ENCODE measurements at places on chromosomes 6 and 20. TPM values are rescaled to one million over a fixed set of nuclear protein-coding genes. Genes with fewer than 3 reads are reported as not detected.
A peak's percentile ranks its signal among the peaks of the same experiment; 100 is the strongest.

- H3K4me3 ChIP-seq, result no peak overlapping the region
- no peak overlapping the region for H3K27ac ChIP-seq
- H3K27me3 ChIP-seq, result no peaks in the 10 kb centered on the region
- H3K4me1 ChIP-seq, result peaks cover 3% of the 10 kb centered on the region
- H3K36me3 ChIP-seq, result no peaks in the 10 kb centered on the region
Measured at GRCh38 chr20:10649080-10649796, 24.6 kb downstream of the JAG1 start.

DNA sequence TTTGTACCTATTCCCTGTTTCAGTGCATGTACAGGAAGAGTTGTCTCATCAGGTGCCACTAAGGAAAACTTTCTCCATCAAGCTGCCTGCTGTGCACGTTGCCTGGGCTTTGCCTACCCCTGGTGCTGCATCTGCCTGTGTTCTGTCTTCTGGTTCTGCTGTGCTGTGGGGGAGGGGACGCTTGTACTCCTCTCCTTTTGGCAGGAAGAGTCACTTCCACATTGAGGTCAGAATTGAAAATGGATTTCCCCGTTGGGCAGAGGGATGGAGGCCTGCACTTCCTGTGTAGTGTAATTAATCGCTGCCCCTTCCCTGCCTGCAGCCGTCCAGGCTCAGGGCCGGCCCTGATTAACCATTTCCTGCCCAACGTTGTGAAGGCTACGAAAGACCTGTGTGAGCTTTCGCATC is 153.3 kb downstream of the SCML4 start:
- H3K36me3 ChIP-seq, result no peaks in the 10 kb centered on the region
- DNase-seq, result peak; percentile 76

- no peaks in the 10 kb centered on the region for H3K36me3 ChIP-seq
- no peak overlapping the region for H3K27ac ChIP-seq
- no peak for DNase-seq
Measured at GRCh38 chr20:60000271-60001042, 42.2 kb downstream of the CDH26 start.

DNA sequence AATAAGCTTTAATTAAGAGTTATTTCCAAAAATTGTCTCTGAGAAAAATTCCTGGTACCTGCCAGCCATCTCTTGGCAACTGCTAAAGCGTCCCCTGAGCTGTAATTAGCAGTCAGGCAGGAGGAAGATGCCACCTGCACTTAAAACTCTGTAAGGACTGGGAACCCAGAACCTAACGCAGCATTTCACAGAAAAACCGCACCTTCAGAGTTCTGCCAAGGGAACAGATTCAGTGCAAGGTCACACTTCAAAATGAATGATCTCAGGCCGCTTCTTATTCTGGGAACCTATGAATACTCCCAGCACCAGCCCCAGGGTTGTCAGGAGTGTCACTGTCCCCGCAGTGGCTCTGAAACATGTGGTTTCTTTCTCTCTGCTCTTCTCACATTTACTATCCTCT is 36.7 kb downstream of the INSM1 start:
- no peak overlapping the region for H3K27ac ChIP-seq
- H3K27me3 ChIP-seq, result no peaks in the 10 kb centered on the region
- no peak overlapping the region for H3K4me3 ChIP-seq
- DNase-seq, result no peak

SLC22A2 gene
- polyA plus RNA-seq, result not detected

RGS17 gene
- 0.10 TPM for polyA plus RNA-seq

DNA sequence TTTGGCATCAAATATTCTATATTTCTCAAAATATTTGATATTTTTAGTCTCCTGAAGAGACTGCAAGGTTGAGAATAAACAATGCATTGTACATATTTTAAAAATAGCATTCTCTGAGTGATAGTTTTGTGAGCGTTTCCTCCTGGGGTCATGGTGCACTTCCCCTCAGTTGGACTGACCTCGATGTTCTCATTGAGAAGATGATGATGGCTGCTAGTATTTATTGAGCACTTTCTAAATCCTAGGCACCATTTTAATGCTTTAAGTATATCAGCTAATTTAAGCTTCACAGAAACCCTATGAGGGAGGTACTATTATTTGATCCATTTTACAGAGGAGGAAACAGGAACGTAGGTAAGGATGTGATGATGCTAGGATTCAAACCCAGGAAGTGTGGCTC is 18.2 kb downstream of the DSE start:
- H3K27me3 ChIP-seq, result no peaks in the 10 kb centered on the region
- peaks cover 14% of the 10 kb centered on the region for H3K4me1 ChIP-seq
- H3K4me3 ChIP-seq, result no peak overlapping the region
- no peaks in the 10 kb centered on the region for H3K36me3 ChIP-seq
- DNase-seq, result no peak

TNNC2 gene
- 4.3 TPM for polyA plus RNA-seq

GRCh38 chr6:140193269-140193668 is 818.8 kb upstream of the CITED2 start:
- DNase-seq, result no peak
- no peaks in the 10 kb centered on the region for H3K4me1 ChIP-seq
- no peak overlapping the region for H3K4me3 ChIP-seq
- no peak overlapping the region for H3K27ac ChIP-seq
- no peaks in the 10 kb centered on the region for H3K36me3 ChIP-seq
- no peaks in the 10 kb centered on the region for H3K27me3 ChIP-seq

DNA sequence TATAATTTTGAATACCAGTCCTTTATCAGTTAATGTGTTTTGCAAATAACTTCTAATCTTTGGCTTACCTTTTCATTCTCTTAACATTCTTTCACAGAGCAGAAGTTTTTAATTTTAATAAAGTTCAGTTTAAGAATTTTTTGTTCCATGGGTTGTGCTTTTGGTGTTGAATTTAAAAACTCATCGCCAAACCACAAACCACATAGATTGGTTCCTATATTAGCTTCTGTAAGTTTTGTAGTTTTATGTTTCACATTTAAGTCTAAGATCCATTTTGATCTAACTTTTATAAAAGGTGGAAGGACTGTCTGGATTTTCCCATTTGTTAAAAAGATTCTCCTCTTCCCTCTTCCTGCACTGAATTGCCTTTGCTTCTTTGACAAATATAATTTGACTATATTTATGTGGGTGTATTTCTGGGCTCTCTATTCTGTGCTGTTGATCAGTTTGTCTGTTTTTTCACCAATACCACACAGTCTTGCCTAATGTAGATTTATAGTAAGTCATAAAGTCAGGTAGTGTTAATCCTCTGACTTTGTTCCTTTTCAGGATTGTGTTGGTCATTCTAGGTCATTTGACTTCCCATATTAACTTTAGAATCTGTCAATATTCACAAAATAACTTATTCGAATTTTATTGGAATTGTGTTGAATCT is 17.5 kb upstream of the SDCBP2 start:
- no peaks in the 10 kb centered on the region for H3K27me3 ChIP-seq
- H3K27ac ChIP-seq, result no peak overlapping the region
- no peak overlapping the region for H3K4me3 ChIP-seq
- H3K4me1 ChIP-seq, result no peaks in the 10 kb centered on the region
- H3K36me3 ChIP-seq, result no peaks in the 10 kb centered on the region

DNA sequence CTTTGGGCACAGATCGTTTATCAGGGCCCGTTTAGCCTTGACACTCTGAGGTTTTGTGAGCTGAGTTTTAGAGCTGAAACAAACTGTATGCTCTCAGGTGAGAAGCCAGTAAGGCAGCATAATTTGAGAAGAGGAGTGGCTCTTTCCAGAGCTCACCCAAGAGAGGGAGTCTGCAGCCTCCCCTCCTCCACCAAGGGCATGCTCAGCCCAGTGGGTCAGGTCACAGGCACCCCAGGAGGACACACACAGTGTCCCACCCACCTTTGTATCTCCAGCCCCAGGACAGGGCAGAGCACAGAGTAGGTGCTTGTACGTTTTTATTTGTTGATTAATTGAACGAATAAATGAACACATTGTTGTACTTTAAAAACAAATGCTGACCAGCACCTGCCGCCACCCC is 3.4 kb downstream of the TSPO2 start:
- no peaks in the 10 kb centered on the region for H3K27me3 ChIP-seq
- DNase-seq, result no peak
- no peak overlapping the region for H3K4me3 ChIP-seq
- no peaks in the 10 kb centered on the region for H3K36me3 ChIP-seq

DNA sequence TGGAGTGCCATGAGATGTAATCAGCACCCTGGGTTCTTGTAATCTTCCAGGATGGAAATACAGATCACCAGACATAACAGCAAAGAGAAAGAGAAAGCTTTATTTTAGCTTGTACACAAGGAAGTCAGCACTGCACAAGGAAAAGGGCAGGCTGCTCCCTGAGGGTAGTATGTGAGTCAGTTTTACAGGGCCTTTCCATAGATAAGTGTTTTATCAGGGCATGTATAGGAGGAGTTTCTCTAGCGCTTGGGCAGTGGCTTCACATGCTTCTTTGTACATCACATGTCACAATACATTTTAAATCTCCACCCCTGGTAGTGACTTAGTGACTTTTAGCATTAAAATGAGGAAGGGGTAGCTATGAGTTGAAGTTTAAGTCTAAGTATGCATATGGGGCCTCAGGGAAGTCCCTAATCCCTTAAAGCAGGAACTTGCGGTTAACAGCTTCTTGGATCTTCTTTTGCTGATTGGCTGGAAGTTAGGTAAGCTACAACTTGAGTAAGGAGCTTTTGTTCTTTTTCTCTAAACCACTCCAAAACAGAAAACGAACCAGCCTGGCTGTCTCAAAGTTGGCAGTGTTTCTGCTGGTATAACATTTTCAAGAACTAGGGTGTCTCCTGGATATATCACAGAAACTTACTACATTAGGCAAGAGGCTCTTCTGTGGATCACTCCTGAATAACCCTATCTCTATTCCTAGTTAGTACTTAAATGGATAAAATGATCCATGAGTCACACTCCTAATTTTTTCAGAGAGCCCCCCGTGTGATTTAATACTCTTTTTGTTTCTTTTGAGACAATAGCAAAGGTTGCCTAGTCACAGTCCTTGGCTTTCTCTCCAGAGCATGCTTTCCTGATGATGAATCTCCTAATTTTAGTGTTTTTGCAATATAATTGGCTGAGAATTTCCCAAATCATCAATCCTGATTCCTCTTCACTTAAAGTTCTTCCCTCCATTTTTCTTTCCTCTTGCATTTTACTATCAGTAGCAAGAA is 60.2 kb downstream of the MRAP2 start:
- no peak overlapping the region for H3K27ac ChIP-seq
- H3K27me3 ChIP-seq, result no peaks in the 10 kb centered on the region

DNA sequence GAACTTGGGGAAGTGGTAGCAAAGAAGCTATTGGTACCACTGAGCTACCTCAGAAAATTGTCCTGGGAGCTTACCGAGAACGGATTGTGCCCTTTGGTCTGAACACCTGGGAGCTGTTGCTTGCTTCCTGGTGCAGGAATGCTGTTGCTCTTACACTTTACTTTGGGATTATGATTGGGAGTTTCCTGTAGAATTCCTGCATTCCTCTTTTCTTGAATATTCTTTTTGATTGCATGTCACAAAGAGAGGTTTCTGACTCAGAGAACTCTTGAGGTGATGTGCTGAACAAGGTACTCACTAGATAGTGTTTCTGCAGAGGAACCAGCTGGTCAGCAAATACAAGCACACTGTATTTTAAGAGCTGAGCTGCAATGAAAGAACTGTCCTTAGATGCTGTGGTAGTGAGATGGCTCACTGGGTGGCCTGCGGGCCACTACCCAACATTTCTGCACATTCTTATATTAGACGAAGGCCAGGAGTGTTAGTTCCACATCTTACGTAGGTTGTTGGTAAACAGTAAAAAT is 35.0 kb downstream of the LRRC1 start:
- no peaks in the 10 kb centered on the region for H3K4me1 ChIP-seq
- no peaks in the 10 kb centered on the region for H3K27me3 ChIP-seq
- no peak overlapping the region for H3K27ac ChIP-seq
- no peaks in the 10 kb centered on the region for H3K36me3 ChIP-seq
- H3K4me3 ChIP-seq, result no peak overlapping the region

DNA sequence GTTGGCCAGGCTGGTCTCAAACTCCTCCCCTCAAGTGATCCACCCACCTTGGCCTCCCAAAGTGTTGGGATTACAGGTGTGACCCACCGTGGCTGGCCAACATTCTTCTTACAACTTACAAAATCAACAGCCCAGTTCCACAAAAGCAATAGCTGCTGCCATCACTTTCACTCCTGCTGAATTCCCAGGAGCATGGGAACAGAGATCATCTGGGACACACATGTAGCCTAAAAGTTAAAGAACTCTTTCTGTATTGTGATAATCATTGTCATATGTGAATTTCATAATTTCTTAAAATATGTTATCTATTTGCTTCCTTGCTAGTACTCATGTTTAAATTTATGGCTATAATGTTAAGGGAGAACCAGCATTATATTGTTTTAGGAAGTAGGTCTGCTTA is 51.7 kb downstream of the NCOA6 start:
- DNase-seq, result no peak
- peaks cover 29% of the 10 kb centered on the region for H3K36me3 ChIP-seq
- H3K27me3 ChIP-seq, result no peaks in the 10 kb centered on the region

KIF3B gene
- polyA plus RNA-seq, result 12.9 TPM

DNA sequence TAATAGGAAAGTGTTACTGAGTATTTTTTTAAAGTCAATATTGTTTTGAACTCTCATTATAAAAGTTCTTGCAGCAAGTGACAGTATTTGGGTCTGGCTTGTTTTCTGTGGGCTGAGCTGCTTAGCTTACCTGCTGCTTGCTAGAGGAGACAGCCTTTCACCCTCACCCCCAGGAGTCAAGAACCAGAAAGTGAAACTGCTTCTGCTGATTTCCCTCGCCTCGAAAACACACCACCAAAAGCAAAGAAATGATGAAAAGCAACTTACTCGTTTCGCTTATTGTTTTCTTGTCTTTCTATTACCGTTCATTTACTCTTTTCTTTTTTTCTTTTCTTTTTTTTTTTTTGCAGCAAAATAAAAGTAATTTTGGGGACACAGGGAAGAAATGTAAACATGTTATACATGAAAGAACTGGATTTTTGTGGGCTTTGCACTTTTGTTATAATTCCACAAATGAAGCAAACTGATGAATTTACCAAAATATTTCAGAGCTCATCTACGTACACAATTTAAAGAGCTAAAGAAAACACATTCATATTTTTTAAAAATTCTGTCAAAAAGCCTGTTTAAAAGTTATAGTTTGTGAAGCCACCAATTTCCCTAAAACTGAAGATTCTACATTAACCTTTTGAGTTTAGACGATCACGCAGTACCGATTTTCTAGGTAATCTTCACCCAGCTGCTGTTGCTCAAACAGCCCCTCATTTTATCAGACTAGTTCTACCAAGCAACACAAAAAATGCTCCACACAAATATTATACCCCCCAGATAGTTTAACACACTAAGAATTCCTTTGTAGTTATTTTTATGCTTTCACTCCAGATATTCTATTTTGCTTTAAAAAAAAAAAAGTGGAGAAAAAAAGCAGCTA is 1.7 kb downstream of the SCML4 start:
- H3K36me3 ChIP-seq, result no peaks in the 10 kb centered on the region
- H3K4me1 ChIP-seq, result no peaks in the 10 kb centered on the region
- H3K27ac ChIP-seq, result no peak overlapping the region
- no peak overlapping the region for H3K4me3 ChIP-seq
- H3K27me3 ChIP-seq, result peaks cover 4% of the 10 kb centered on the region

TRAPPC3L gene
- polyA plus RNA-seq, result not detected

GRCh38 chr6:4812068-4812467 is 35.9 kb downstream of the CDYL start:
- H3K4me3 ChIP-seq, result no peak overlapping the region
- no peaks in the 10 kb centered on the region for H3K36me3 ChIP-seq
- no peaks in the 10 kb centered on the region for H3K27me3 ChIP-seq
- no peak for DNase-seq

Measured in adrenal gland (tissue), 19 donors.